Mesenchymal stem cell (in vitro differentiated cells and primary cell): ENCODE measurements at places on chromosomes 7 and 10.

GRCh38 chr10:102632394-102633111 lies 11.7 kb upstream of the TRIM8 start:
- DNase-seq = peak; percentile 72

DNA sequence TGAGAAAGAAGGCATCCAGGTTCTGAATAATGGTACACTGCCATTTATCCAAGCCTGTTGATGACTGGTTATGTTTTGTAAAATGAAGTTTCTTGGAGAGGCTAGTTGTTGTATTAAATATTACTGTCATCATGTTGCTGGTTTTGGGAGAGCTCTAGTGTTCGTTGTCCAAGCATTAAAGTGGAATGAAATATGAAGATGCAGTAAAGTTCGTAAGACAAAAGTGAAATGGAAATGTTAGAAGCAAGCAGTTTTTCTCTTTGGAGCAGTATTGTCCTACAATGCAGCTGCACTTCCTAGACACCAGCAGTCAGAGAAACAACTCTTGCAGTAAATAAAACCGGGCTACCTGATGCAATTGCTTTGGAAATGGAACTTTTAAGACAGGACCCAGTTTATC lies 156.8 kb upstream of the FZD1 start:
- DNase-seq = no peak

GRCh38 chr10:130224228-130224627 lies 88.0 kb downstream of the GLRX3 start:
- no peak for DNase-seq

GRCh38 chr7:11082121-11082520 lies 108.4 kb downstream of the PHF14 start:
- no peak for DNase-seq

DNA sequence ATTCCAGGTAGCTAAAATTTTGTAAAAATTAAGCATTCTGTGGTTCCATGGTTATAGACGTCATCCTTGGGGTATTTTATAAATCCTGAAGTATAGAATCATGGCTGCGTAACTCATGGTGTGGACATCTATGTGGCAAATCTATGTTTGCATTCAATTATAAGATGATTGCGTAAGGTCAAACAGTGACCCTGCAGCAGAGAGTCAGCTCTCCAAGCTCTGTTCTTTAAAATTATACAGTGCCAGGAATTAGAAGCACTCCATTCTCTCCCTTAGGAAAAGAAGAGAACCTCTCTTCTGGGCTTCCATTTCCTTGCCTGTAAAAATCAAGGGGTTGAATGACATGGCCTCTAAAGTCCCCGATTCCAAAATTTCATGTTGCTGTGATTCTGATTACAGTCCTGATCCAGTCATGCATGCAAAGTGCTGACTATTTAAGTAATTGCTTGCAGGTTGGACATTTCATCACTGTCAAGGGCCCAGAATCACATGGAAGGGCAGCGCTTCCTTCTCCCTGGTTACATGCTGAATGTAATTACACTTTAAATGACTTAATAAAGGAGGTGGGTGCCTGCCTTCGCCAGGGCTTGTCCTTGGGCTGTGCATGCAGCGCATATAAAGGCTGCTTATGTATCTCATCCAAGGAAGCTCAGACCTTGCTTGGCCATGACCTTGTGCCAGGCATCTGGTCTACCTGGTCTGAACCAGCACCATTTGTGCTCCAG lies 550.7 kb downstream of the TYW1 start:
- DNase-seq = no peak

DNA sequence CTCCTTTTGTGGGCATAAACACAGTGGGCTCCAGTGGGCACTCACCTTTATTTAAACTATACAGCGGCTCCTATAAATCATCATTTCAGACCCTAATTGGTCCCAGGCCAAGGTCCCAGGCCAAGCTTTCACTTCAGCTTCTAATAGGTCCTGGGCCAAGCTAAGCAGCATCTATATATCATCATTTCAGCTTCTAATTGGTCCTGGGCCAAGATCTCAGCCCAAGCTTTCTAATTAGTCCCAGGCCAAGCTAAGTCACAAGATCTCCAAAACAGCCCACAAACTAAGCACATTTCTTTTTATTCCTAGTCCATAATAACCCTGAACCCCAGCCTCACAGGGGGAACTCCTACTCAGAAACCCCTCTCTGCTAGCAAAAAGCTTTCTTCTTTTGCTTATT lies 47.1 kb downstream of the ZNF680 start:
- no peak for DNase-seq

- no peak for DNase-seq
Observed at GRCh38 chr7:26180792-26181198, 19.8 kb downstream of the HNRNPA2B1 start.
